ENCODE measurements at places on chromosomes 7 and 10.
A peak's percentile ranks its signal among the peaks of the same experiment; 100 is the strongest.

DNA sequence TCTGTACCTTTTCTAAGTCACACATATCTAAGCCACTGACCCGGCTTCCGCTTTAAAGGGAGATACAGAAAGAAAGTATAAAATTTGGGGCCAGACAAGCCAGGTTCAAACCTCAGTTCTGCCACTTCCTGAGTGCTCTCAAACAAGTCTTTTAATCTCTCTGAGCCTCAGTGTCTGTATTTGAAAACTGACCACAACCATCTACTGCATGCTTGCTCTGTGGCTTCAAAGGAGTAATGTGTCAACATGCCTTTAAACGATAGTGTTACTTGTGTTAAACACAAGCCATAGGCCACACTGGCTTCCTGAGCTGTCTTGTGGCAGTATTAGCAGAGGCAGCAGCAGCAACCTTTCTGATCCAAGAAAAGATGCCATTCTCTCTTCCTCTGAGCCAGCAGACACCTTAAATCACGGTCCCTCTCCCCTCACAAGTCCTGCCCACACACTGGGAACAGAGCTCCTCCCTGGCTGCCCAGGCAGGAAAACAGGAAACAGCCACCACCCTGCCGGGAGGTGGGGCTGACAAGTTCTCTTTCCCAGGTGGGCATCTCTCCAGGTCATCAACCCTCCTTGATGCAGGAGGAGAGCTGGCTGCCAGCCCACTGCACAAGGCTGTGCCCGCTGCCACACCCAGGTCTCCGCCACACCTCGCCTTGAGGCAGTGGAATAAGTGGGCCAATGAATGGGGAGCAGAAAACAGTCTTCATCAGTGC lies 10.7 kb downstream of the HIP1 start:
- no peak for DNase-seq

DNA sequence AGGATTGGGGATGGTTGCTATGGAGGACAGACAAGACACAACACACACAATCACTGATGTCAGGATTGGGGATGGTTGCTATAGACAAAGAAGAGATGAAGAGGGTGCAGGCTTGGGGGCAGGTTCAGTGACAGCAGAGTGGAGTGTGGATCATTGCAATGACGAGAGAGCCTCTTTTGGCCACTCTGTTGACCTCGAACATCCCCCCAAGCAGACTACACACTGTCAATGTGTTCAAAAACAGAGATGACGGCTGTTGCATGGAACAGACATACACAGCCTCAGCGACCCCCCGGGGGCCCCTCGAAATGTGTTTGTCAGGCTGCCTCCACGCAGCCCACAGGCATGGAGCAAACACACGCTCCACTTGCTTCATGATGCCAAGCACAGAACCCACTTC lies 133.0 kb downstream of the PTPRN2 start:
- DNase-seq = no peak

DNA sequence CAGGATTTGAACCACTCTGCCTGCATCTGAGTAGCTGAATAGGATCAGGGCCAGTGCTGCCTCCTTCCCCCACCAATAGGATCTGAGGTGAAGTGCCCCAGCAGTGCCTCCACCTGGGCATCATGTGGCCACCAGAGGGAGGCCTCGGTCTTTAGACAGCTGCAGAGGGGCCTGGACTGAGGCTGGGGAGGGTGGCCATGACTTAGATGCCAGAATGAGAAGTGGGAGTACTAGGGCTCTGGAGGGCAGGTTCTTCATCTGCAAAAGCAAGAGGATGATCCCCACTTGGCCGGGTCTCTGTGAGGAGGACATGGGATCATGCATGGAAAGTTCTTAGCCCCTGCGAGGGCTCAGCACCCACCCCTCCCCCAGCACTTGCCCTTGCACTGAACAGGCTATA lies 56.9 kb downstream of the NEUROG3 start:
- DNase-seq = no peak

GRCh38 chr7:94679358-94679757 lies 23.4 kb upstream of the SGCE start:
- no peak for DNase-seq

- DNase-seq = peak; percentile 91
Observed at GRCh38 chr10:77592946-77593636, 44.5 kb downstream of the KCNMA1 start.

DNA sequence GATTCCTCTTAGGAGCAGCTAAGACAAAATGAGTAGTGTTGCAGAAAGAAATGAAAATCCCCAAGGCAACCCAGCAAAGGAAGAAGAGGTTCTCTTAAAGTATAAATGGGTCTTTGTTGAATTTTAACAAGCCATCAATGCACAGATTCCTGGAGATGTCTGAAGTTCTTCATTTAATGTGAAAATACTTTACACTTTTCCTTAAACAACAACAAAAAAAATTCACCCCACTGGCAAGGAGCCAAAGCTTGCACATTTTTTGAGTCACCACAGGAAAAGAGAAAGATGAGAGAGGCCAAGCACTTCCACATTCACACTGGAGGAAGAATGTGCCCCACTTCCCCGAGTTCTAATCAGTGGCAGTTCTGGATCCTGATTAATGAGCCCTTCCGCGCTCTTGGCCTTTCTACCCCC lies 286.4 kb upstream of the MEOX2 start:
- DNase-seq = peak; percentile 14

DNA sequence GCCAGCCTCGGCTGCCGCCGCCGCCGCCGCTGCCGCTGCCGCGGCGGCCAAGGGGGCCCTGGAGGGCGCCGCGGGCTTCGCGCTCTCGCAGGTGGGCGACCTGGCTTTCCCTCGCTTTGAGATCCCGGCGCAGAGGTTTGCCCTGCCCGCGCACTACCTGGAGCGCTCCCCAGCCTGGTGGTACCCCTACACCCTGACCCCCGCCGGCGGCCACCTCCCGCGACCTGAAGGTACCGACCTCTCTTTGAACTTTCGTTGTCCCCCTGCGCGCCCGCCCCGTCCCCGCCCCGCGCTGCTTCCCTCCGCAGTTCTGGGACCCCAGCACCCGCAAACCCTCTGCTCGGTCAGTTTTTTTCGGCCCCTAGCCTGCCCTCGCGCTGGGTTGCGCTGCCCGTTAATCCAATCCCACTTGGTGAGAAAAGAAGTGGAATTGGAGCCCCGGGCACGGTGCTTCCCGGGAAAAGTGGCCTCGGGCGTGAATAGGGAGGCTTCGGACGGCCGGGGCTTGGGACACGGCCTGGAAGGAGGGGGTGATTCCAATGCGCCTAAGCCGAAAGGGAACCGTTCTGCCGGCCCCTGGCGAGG lies 543 bp downstream of the HMX3 start:
- DNase-seq = no peak

- DNase-seq = no peak
Observed at GRCh38 chr10:109624939-109625338, 298.4 kb downstream of the XPNPEP1 start.

DNA sequence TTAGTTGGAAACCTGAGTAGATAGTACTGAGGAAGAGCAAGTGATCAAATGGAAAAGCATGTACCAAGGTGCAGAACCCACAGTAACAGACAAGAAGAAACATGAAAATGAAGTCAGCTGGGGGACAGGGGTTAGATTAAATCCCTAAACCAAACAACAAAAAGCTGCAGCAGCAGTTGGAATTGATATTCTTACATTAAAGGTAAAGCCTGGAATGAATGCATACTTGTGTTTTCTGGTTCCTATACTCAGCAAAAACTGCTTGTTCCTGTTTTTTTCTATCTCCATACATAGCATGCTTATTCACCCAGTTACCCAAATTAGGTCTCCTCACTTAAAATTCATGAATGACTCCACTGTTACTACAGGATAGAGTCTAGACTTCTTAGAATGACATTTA lies 92.4 kb downstream of the TPST1 start:
- no peak for DNase-seq

DNA sequence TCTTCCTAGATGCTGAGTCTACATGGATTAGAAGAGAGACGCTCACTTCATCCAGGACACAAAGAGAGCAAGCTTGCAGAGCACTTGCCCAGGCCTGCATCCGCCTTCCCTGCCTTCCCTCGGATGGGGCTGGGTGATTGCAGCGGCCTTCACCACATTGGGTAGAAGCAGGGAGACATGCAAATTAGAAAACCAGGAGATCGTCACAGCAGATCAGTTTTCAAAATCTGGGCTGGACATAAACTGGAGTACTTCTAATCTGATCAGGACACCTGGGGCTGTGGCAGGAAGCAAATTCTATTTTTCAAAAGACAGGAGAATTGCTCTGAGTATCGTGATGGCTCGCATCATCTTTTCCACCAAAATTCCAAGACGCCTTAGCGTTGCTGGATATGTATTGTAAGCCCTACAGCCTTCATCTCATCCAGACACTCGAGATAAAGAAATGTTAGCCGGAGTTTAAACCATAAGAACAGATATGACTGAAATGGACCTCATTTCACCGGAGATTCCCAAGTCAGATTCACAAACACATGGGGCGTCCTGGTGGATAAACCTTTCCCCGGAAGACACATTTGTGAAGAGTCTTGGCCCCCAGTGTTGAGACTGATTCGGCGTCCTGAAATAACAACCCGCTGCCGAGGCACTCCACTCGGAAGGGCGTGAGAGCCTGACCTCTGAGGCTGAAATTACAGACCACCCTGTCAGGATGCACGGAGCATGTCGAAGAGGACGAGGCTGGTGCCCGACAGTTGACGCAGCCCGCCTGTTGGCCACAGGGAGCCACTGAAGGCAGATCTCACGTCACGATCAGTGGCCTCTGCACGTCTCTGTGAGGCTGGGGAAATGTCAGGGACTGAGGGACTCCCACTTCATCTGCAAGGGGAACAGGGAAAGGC lies 91.2 kb upstream of the PARD3 start:
- no peak for DNase-seq

DNA sequence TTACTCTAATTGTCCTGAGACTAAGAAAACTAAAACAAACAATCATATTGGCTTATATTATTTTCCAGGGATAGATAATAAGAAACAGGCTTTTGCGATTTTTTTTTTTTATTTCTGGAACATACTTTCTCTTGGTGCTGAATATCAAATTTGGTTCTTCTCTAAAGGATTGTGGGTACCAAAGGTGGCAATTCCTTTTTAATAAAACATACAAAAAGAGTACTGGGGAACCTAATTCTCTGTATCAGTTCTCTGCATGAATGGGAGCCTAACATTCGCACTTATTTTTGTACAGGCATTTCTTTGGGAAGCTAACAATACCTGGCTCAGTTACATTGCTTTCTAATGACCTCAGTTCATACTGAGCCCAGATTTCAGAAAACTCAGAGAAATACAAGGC lies 32.8 kb downstream of the LRRC18 start:
- DNase-seq = no peak

DNA sequence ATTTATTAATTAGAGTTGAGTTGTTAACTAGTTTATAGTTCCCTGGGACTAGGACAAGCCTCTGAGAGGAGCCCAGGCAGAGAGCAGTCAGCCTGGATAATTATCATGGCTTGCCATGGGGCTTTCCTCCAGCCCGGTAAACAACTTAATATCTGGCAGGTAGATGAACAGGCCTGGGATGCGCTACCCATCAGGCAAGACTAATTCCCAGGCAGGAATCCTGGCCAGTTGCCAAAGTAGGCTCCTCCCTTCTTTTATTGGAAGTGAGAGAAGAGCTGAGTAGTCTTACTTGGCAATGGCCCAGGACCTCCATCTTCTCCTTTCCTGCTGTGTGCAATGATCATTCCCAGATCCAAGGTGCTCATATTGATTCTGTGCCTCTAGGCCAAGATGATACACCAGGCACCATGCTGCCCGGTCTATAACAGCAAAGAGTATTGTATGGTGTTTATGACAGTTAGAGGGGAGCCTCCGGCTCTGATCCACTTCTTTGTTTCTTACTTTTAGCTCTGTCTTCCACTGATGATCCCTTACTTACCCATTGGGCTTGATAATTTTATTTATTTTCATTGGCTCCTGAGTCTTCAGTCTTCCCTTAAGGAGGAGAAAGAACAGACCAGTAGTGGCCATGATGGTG lies 408.7 kb downstream of the REEP3 start:
- no peak for DNase-seq

GRCh38 chr10:46298477-46299285 lies 11.9 kb downstream of the ANTXRL start:
- DNase-seq = no peak

- DNase-seq = no peak
Observed at GRCh38 chr7:105788816-105789349, 87.5 kb downstream of the ATXN7L1 start.

- DNase-seq = no peak
Observed at GRCh38 chr10:124748166-124748565, 4.0 kb upstream of the FAM53B start.

DNA sequence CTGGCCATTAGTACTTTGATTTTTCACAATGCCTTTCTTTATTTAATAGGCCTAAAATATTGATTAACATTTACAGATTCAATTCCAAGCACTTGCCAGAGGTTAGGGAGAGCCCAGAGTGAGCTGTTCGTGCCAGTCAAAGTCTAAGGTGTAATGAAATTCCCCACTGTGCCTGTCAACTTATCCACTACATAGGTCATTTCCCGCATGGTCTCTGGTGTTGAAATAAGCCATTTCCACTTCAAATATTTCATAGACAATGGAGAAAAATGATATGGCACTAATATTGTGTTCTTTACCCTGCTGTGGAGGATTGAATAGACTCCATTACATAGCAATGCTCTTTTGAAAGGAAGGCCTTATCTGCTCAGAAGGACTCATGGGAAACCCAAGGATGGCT lies 978.1 kb upstream of the CELF2 start:
- DNase-seq = no peak

DNA sequence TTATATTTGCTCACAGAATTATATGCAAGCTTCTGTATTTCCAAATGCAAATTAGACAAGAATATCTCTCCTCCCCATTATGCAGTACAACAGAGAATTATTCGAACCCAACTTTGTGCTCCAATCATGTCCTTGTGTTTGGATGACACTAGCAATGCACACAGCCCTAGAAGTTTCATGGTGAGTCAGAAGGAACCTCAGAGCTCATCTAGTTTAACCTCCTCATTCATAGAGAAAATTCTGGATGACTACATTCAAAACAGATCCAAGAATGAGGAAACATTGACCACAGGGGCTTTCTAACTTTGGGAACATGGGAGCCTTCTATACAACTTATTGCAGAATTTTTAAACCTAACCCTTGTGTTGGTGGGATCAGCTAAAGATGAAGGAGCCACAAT lies 12.8 kb upstream of the ARID5B start:
- no peak for DNase-seq
